NCI-H187 treated with DMSO at 0.1 percent for 48 hours (cell line): ENCODE measurements at places on chromosomes 5 and 9.

GRCh38 chr5:7794311-7794710 is 56.6 kb downstream of the CFAP90 start:
- DNase-seq, result no peak

DNA sequence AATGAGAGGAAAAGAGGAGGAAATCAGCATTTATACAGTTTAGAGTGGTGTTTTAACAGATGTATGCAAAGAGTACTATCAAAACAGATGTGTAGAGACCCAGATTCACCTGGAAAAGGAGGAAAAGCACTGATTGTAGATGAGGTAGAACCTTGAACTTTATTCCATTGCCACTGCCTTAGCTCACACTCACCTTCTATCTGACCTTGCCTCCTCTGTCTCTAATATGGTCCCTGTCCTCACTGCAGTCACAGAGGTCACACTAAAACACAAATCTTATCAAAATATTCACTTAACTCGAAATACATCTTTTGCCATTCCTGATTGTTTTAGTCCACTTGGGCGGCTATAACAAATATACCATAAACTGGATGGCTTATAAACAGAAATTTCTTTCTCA is 7.0 kb downstream of the GIN1 start:
- no peak for DNase-seq

DNA sequence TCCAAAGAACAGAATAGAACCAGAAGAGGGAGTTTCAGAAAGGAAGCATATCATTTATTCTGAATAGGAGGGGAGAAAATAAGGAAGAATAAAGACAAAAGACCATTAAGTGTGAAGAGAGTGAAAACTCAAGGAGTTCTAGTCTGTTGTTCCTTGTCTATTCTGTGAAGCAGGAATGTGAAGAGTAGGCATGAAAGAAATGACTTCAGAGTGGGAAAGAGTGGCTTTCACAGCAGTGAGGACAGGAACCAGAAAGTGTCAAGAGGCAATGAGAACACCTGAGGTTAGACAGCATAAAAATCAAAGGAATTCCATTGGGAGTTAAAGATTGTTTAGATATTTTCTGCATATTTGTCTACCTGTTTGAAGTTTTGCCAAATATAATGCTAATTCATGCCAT is 768.8 kb upstream of the GRAMD2B start:
- no peak for DNase-seq

DNA sequence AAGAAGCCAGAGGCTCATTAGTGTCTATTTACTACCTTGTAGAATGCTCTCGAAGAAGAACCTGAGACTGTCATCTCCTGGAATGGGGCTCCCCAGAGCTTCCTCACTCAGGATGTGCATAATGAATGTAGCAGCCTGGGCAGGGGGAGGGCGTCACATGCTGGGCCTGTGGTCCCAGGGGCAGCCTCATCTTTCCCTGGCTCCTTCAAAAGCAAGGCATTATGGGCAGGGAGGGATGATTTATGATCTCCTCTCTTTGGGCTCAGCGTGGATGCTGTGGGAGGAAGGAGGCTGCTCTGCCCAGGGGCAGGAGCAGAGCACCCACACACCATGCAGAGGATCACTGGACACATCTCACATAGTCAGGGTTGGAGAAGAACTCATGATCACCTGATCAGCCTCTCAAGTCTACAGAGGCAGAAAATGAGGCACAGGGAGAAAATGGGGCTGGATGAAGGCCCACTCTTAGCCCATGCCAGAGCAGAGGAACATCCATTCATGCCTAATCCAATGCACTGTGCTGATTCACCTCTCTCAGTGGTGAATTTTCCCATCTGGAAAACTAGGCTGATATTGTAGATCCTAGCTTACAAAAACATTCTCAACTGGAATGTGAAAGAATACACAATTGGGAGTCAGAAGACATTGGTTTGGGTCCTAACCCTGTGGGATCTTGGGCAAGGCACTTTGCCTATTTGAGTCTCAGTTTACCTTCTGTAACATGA is 173.7 kb downstream of the CARTPT start:
- DNase-seq, result peak; percentile 23

- DNase-seq, result no peak
Observed at GRCh38 chr9:114592356-114592755, 4.8 kb downstream of the ATP6V1G1 start.

- DNase-seq, result no peak
Observed at GRCh38 chr9:26809795-26810194, 82.8 kb downstream of the CAAP1 start.

DNA sequence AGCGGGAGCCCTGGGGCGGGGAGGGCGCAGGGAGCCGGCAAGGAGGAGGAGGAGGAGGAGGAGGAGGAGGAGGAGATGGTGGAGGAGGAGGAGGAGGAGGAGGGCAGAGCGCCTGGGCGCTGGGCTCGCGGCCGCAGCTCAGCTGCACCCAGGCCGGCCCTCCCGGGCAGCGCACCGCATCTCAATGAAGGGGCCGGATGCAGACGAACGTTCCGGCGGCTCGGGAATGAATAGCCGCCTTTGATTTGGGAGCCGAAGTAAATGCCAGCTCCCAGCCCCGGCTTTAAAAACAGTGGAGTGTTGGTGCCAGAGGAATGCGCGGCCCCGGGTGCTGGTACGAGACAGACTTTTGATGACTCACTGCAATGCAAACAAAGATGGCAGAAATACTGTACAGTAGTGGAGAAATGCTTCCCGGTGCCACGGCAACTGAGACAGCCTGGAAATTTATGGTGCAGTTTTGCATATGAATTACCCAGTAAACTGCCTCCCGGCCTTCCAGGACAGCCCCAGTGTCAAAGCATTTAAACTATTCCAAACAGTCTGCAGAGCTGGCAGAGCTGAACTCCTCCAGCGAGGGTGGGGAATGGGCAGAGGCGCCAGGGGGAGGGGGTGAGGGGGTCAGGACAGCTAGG is 43.1 kb downstream of the NACC2 start:
- DNase-seq, result peak; percentile 49

DNA sequence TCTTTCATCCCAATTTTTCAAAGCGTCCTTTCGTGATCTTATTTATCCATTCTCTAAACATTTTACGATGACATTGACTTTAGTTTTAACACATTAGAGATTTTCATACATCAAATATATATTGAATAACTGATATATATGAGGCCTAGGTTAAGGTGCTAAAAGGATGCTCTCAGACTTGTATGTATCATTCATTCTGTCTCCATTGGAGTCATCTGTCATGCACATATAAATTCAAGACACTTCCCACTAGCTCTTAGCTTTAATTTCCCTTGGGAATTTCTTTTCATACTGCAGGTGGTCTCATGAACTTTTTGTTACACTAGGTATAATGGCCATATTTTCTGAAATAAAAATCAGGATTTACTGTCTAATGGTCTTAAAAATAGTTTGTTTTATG is 635.8 kb upstream of the C9orf72 start:
- DNase-seq, result no peak

GRCh38 chr5:39815711-39816110 is 390.9 kb upstream of the DAB2 start:
- DNase-seq, result no peak

DNA sequence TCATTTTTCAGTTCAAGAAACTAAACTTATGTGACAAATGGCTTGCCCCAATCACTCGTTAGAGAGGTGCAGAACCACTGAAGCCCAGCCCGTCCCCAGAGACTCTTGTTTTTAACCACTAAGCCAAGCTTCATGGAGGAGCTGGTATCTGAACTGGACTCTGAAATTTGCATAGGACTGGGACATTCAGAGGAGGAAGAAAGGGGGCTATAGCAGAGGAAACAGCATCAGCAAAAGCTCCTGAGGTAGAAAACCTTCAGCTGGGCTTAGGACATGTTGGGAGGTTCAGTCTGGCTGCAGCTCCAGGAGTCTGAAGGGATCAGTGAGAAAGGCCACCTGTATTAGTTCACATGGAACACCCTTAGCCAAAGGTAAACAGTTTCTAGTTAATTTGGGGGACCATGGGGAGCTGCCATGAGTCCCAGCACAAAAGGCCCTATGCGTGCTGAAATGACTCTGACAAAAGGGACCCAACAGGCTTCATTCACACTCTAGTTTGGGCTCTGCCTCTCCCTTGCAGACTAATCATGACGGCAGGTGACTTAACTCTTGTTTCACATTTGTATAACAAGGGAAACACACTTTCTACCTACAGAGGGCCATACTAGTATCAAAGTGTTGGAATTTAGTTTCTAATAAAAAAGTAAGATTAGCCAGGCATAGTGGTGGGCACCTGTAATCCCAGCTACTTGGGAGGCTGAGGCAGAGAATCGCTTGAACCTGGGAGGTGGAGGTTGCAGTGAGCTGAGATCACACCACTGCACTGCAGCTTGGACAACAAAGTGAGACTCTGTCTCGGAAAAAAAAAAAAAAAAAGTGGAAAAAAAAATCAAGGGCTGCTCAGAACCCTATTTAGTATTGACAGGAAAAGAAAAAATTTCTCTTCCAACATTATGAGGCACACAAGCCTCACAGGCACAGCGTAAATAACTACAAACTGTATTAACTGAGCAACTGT is 10.2 kb downstream of the FBXO10 start:
- DNase-seq, result no peak

DNA sequence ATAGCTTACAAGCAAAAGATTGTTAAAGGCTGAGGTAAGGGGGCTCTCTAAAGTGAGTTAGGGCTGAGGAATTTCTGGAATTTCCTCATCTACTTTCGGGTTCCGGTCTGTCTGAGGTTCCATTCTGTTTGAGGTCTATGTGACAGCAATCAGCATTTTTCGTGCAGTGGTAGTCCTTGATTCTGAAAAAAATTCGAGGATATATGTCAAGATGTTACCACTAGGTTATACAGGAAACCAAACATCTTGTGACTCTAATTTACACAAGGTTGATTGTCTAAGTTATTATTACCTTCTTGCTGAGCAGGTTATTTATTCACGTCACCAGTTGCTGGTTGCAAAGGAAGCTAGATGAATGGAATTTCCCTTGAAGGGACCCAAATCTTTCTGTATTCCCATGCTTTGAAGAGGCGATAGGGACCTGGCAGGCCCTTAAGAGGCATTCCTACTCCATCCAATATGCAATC is 35.2 kb downstream of the RLN2 start:
- DNase-seq, result no peak

DNA sequence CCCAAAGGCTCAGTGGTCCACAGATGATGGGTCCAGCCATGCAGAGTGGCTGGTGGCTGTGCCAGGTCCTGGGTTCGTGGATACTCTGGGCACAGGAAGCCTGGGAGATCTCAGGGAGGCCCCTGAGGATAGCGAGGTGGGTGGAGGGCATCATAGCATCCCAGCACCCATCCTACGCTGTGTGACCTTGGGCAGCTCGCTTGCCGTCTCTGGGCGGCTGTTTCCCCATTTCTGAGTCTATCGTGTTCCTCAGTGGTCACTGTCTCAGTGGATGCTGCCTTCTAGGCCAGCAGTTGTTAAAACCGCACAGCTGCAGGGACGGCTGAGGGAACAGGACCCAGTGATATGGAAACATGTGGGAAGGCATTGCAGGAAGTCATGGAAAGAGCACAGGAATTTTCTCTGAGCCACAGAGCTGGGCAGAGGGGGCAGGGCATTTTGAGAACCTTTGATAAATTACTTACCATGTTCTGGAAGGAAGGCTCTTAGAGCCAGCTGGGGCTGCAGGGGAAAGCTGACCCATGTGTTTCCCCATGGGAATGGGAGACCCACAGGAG is 86.4 kb upstream of the COL5A1 start:
- DNase-seq, result no peak

DNA sequence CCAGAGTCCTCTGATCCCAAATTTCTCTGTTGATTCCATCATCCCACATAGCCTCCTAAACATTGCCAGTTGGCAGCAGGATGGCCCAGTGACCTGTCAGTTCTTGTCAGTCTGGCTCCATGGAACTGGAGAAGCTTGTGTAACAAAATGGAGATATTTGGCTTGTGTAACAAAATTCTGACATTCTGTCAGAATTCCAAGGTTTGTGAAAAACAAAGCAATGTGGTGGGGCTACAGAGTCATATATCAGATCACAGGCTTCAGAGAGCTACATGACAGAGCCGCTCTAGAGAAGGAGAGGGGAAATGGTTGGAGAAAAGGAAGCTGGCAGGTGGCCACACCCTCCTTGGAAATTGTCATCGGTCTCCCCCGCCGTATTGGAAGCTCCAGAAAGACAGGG is 75.4 kb upstream of the MAN2A1 start:
- no peak for DNase-seq

GRCh38 chr5:79787448-79787847 is 97.8 kb downstream of the CMYA5 start:
- no peak for DNase-seq

DNA sequence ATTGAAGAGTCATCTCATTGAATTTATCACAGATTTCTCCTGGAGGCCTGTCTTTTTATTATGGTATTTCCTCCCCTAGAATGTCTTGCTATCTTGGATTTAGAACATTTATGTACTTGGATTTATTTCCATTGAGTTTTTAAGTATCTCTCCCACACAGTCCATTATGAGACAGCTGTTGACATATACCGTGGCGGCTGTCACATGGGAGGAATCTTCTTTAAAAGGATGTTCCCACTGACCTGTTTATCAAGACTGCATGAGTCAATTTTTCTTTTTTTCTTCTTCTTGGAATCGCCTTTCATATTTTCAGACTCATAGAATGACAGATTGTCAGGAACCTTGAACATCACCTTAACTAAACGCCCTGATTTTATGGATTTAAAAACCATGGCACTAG is 2.9 kb upstream of the CAVIN4 start:
- no peak for DNase-seq

- DNase-seq, result no peak
Observed at GRCh38 chr5:17794201-17794600, 159.9 kb downstream of the TAF11L14 start.

DNA sequence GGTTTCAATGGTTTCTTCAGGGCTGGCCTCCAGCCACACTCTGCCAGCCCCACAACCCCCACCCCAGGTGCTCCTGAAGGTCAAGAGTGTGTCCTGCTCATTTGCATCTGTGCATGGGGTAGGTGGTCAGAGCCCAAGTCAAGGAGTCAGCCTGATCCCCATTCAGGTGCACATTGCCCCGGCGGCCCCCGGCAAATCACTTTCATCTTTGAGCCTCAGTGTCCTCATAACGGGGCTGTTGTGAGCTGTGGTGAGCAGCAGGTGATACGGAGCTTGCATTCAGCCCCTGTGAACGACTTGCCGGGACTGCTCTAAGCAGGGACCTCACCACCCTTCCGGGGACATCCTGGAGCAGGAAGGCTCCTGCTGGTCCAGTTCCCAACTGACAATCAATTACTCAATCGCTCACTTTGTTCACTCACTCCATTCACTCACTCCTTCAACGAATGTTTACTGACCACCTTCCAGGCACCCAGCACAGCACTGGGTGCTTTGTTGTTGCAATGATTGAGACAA is 93.2 kb upstream of the CPEB4 start:
- no peak for DNase-seq

- no peak for DNase-seq
Observed at GRCh38 chr5:135428586-135428985, 18.6 kb downstream of the DCANP1 start.

DNA sequence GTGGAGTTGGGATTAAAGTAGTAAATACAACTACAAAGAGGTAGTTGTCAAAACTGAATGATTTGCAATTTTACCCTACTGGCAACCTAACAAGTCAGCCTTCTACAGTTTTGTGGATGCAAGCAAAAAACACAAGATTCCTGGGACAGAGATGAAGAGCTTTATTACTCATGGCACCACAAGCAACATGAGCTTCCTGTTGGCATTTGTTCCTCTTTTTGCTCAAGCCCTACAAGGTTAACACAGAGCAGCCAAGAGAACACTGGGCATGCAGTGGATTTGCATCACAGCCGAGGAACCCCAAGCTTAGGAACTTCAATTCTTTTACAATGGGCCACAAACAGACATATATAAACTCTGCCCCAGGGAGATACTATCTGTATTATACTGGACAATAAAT is 28.8 kb upstream of the DMAC1 start:
- no peak for DNase-seq
